Posterior vena cava (tissue), 2 donors: ENCODE measurements at places on chromosomes 13 and 19. TPM values are rescaled to one million over a fixed set of nuclear protein-coding genes. Genes with fewer than 3 reads are reported as not detected.

GRWD1 gene
- 24.2 TPM for total RNA-seq

GRCh38 chr13:27654059-27654458, 32.4 kb downstream of the POLR1D start:
- no peak for DNase-seq

DNA sequence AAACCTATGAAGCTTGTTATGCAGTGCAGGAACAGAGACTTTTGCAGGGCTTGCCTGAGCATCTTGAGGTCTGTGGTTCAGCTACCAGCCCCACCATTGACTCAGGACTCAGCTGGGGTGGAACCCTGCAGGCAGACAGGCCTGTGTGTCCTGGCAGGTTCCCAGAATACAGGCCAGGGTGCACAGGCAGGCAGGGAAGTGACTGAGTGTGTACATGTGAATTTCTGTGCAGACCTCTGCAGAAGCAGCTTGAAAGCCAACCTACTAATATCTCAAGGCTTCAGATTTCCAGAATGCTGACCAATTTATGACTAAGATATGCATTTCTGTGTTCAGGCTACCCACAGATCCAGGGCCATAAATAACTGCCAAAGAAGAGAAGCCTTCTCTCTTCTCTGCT, 254.4 kb downstream of the DLEU7 start:
- DNase-seq, result no peak

DNA sequence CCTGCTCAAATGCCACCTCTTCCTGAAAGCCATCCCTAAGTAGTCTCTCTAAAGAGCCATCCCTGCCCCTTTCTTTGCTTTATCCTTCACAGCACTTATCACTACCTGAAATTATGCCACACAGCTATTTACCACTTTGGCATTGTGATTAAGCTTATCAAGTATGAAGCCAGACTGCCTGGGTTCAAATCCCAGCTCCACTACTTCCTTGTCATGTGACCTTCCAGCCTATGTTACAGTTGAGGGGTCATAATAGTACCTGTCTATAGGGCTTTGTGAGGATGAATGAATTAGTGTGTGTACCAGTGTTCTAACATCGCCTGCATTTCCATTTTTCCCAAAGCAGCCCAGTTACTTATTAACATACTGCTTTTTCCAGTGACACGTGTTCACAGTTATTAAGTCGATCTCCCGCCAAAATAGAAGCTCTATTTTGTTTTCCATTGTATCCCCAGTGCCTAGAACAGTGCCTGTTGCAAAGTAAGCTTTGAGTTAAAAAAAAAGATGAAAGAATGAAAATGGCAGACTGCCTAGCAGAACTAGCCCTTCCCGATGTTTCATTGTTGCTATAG, 32.8 kb downstream of the ZSWIM9 start:
- DNase-seq, result no peak

ZNF546 gene
- total RNA-seq, result 5.7 TPM

DLEU7 gene
- total RNA-seq, result 0.79 TPM

GRCh38 chr19:3012621-3013262, 16.3 kb downstream of the TLE2 start:
- no peak for DNase-seq

GRCh38 chr19:38759590-38760003, 13.7 kb downstream of the LGALS7 start:
- no peak for DNase-seq

GRCh38 chr19:17107546-17108452, 32.2 kb downstream of the MYO9B start:
- DNase-seq, result peak; percentile 98

- no peak for DNase-seq
Measured at GRCh38 chr13:46747031-46747820, 49.7 kb downstream of the ESD start.

GRCh38 chr19:10636304-10636972, 11.1 kb downstream of the SLC44A2 start:
- no peak for DNase-seq

GRCh38 chr13:86554066-86554465, 754.8 kb upstream of the SLITRK6 start:
- no peak for DNase-seq

- no peak for DNase-seq
Measured at GRCh38 chr13:44972956-44973581, 16.2 kb downstream of the NUFIP1 start.

DNA sequence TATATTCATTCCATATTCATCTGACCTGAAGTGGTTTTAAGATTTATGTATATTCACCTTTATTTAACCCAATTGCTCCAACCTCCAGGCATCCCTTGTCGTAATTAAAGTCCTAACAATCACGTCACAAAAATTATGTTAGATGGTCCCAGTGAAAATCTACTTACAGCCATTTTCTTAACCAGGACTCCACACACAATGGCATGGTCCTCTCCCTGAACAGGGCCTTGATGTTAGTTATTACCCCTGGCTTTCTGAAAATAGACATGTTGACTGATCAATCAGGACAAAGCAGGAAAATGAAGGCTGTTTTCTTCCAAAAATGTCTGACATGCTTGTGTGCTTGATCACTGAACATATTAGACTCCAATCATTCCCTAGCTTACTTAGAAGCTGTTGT, 542.7 kb upstream of the SLITRK5 start:
- no peak for DNase-seq

DNA sequence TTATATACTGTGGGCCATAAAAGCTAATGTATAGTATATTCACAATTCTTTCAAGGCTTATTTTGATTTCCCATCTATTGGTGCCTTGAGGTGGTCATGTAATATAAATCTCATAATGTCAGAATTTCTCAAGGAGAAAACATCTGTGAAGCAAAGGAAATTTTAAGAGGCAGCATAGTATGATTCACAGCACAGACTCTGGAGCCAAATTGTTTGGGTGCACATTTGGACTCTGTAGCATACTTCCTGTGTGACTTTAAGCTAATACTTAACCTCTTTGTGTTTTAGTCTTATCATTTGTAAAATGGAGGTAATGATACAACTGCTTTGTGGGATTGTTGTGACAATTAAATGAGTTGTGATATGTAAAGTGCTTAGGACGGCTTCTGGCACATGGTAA, 67.6 kb downstream of the PIBF1 start:
- DNase-seq, result no peak

LHFPL6 gene
- 206 TPM for total RNA-seq

PRRG2 gene
- total RNA-seq, result 0.52 TPM

LCP1 gene
- 72.8 TPM for total RNA-seq

NTN5 gene
- total RNA-seq, result 0.28 TPM

- DNase-seq, result no peak
Measured at GRCh38 chr19:17796013-17796837, 1.3 kb downstream of the B3GNT3 start.

GRCh38 chr19:27922970-27923369, 1290.0 kb downstream of the UQCRFS1 start:
- DNase-seq, result no peak

DNA sequence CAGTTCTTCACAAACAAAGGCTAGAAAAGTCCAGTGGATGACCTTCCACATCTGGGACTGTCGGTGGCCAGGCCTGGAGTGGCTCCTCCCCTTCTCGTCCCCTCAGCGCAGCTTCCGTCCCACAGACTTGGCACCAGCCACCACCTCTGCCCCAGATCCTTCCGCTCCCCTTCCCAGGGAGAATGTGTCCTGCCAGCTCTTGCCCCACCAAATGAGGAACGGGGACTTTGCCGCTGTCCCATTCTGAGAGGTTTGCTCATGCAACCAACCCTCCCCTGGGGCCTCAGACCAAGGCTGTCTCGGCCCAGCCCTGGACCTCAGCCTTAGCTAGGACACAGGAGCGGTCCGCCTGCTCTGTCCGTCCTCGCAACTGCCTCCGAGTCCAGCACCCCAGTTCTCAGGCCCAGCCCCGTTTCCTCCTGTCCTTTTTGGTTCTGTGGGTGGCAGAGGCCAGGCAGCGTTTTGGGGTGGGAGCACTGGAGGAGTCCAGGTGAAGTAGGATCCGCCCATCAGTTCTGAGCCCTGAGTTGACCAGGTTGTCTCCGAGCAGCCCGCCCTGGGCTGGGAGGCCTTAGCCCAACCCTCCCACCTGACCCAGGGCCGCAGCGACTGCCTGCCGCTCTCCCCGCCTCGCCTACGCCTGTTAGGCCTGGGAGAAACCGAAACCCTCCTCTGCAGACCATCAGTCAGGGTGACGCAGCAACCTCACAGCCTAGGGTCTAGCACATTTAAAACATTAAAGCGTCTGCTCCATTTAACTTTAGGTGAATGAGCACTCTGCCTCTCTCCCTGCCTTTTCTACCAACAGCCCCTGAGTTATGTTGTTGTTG, 284.3 kb downstream of the FOXO1 start:
- no peak for DNase-seq

DNA sequence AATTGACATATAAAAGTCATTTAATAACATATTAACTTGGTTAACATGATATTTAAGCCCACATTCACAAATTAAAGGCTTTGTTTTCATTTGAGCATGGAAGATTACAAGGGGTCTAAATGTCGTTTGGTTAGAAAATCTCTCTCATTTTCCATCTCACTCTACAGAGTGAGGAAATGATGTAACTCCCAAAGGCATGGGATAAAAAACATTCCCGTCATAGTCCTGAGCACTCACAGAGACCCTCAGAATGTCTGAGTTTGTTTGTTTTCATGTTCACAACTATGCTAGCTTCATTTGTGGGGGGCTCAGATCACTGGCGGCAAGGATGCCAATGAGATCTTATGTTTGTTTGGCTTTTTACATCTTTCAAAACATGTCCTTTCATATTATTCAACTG, 307.5 kb downstream of the TBC1D4 start:
- no peak for DNase-seq

DNA sequence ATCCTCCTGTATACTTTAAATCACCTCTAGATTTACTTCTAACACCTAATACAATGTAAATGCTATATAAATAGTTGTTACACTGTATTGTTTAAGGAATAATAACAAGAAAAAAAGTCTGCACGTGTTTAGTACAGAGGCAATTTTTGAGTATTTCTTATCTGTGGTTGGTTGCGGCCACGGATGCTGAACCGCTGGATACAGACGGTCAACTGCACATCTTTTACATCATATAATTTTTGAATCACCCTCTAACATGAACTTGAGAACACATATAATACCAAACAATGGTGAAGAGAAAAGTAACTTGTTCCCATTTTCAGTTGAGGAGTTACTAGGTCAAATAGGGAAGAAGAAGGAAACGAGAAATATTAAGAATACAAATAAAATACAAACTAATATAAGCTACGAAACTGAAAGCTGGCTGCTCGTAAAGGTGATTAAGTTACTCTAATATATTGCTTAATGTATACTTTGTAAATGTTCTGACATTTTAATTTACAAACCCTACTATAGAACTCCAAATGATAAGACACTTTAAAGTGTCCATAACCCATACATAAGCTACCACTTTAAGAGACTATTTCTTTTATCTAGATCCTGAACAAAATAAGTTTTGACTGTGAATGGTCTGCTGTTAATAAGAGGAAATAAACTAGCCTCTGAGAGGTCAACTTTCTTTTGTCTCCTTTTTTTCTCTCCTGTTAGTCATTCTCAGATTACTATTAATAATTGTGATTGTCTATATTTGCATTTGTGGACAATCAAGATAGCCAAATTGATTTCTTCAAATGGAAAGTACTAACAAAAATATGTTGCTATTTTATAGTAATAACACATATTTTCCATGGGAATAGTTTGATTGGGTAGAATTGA, 457.4 kb downstream of the DIAPH3 start:
- DNase-seq, result no peak

C13orf42 gene
- not detected for total RNA-seq

- no peak for DNase-seq
Measured at GRCh38 chr19:3071768-3072167, 9.5 kb upstream of the TLE5 start.

PSPN gene
- 0.71 TPM for total RNA-seq

- DNase-seq, result no peak
Measured at GRCh38 chr19:17757125-17757524, 5.8 kb downstream of the FCHO1 start.

PNMA8C gene
- 0.37 TPM for total RNA-seq

DNA sequence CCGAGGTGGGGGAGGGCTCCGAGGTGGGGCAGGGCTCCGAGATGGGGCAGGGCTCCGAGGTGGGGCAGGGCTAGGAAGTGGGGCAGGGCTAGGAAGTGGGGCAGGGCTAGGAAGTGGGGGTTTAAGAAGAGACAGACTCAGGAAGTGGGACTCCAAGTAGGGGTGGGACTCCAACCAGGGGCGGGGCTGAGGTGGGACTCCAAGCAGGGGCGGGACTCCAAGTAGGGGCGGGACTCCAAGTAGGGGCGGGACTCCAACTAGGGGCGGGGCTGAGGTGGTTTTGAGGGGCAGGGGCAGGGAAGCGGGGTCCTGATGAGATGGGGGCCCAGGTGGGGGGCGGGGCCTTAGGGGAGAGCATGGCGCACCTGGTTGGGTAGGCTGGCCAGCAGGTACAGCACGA, 13.6 kb downstream of the CFD start:
- DNase-seq, result no peak

RNF17 gene
- total RNA-seq, result 0.14 TPM

- DNase-seq, result no peak
Measured at GRCh38 chr13:23778002-23778652, 111.1 kb downstream of the MIPEP start.

- no peak for DNase-seq
Measured at GRCh38 chr19:34336781-34337271, 28.2 kb upstream of the GPI start.

DNA sequence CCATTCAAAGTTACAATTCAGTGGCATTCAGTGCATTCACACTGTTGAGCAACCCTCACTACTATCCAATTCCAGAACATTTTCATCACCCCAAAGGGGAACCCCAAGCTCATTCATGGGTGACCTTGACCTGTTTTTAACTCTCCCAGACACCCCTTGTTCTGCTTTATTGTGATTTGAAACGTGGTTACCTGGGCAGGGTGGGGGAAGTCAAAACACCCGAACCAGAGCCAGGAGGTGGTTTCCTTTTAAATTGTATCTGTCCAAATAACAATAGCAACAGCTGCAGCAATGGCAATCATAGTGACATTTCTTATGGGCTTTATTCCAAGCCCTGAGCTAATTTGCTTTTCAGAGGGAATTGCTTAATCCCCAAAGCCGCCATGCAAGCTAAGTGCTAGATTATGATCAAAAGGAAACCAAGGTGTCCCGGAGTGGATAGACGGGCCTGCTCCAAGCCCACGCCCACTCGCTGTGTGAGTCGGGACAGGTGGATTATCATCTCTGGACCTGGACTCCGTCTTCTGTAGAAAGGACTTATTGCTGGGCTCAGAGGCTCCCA, 6.1 kb downstream of the PTGIR start:
- DNase-seq, result no peak

VSTM1 gene
- 0.60 TPM for total RNA-seq

DNA sequence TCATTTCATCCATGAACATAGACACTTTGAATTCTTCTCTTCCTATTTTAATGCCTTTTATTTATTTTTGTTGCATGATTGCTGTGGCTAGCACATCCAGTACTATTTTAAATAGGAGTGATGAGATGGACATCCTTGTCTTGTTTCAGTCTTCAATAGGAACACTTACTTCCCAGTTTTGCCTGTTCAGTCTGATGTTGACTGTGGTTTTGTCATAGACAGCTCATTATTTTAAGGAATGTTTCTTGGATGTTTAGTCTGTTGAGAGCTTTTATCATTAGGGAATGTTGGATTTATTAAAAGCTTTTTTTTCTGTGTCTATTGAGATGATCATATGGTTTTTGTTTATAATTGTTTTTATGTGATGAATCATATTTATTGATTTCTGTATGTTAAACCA, 586.6 kb downstream of the SLITRK1 start:
- no peak for DNase-seq

- no peak for DNase-seq
Measured at GRCh38 chr13:112781881-112782361, 92.1 kb downstream of the ATP11A start.
